AG08395 (cell line): ENCODE measurements at places on chromosomes 3 and 15.
A peak's percentile ranks its signal among the peaks of the same experiment; 100 is the strongest.

- no peak for DNase-seq
These were observed 6.9 kb downstream of the LRRC2 start for GRCh38 chr3:46559091-46559704.

GRCh38 chr3:197504229-197504628, 51.5 kb downstream of the BDH1 start:
- DNase-seq: no peak

DNA sequence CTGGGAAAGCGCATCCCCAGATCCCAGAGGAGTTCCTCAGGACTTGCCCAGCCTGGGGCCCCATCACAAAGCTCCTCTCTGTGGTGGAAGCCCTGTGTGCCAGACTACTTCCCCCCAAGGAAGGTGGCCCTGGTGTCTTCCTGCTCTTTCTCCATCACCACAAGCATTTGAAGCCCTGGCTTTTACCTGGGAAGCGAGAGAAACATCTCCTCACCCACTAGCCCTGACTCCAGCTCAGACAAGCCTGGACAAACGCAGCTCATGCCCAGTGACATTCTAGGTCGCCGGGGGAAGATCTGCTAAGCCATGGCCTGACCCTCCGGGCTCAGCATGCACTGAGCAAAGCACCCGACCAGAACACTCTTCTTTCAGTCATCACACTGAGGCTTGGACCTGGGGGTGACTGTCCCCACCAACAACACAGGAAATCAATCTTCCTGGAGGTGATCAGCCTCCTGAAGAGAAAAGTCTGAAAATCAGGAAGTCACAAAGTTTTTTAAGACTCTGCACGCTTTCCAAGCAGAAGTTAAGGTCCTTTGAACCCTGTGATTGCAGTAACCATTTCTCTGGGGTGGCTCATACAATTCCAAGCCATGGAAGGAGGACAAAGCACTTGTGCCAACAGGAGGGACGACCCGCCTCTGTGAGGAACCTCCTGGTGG, 40.8 kb downstream of the KLHL25 start:
- DNase-seq: no peak

DNA sequence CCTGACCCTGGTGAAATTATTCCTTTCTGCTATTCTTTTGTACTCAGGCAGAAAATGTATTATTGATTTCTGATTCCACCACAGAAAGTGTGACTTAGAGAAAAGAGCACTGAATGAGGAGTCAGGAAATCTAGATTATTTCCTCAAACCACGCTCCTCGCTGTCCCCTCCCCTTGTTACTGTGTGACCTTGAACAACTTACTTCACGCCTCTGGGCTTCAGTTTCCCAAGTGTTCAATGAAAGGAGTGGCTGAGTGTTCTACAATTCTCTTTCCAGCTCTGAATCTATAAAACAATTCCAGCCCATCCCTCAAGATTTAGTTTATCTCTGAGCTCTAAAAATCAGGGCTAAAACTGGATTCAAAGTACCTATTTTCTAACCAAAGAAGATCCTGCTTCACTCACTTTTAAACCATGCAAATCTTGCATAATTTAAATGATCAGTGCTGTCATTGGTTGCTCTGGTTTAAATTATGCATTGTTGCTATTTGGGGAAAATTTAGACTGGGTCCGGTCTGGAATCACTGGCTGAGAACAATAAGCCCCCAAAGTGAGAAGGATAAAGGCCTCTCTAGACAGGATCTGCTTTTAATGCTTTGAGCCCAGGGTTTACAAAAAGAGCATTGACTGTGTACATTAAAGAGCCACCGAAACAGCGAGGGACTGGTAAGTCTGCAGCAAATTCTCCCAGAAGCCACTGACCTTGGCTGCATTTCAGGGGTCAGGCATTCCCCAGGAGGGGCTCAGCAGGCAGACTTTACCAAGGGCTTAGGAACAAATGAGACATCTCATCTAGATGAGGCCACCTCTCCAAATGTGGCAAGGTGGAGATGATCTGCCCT, 3.2 kb downstream of the TNIK start:
- DNase-seq: no peak

DNA sequence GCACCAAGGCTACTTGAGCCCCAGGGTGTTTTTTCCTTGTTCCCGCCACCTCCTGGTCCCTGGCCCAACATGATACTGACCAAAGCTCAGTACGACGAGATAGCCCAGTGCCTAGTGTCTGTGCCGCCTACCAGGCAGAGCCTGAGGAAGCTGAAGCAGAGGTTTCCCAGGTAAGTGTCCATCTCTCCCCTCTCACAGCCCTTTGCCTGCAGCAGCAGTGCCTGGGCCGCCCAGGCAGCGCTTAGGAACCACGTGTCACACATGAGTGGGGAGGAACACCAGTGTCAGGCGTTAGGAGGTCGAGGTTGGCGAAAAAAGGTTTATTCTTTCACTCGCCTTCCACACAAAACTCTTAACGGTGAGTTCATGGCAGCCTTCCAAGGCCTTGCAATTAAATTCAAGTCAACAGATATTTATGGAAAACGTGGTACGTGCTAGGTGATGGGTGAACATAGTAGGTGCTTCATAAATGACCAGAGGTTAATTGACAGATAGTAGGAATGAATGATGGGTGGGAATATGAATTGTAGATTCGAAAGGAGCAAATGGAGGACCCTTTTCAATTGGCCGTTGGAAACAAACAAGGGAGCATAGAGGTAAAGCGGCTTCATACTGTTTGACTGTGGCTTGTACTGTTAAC, 486 bp downstream of the CDIN1 start:
- no peak for DNase-seq

- DNase-seq: no peak
These were observed 9.9 kb downstream of the CRABP1 start for GRCh38 chr15:78350058-78350457.

- peak; percentile 7 for DNase-seq
These were observed 107.7 kb downstream of the THRB start for GRCh38 chr3:24387000-24387399.

- DNase-seq: peak; percentile 22
These were observed 10.4 kb downstream of the TEX264 start for GRCh38 chr3:51681453-51681852.

DNA sequence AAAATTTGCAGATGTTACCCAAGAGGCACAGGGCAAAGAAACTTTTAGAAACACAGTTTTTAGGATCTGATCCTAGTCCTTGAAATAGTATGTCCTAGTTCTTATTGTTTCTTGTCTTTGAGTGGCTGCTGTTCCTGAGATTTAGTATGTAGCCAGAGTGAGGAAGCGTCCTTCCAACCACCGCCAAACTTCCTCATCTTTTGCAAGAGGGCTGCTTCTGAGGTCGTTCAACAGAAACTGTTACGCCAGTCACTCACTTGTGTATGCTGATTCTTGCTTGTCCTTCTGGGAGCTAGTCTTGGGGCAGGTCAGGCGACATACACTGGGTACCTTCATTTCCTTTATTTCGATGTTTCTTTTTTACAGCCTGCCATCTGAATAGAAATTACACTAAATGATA, 577.3 kb upstream of the ZNF717 start:
- DNase-seq: no peak

DNA sequence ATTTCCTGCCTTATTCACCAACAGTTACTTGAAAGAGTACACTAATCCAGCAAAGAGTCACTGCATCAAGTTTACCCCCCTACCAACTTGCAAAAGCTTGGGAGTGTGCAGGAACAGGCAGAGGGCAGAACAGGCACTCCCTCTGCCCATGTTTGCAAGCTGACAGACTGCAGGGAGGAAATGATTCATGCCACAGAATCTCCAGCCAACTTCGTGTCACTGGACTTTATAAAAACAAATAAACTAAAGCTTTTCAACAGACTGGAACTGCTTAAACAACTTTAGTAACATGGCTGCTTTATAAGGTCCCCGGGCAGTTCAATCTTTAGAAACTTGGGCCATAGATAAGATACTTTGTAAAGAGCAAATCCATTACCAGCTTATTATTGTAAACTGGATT, 129.5 kb downstream of the THRB start:
- DNase-seq: peak; percentile 44

- DNase-seq: peak; percentile 46
These were observed 32.8 kb upstream of the MRPL3 start for GRCh38 chr3:131535596-131535995.

- no peak for DNase-seq
These were observed 97.4 kb upstream of the KLF13 start for GRCh38 chr15:31228980-31229826.

- peak; percentile 65 for DNase-seq
These were observed 564.0 kb upstream of the TGFBR2 start for GRCh38 chr3:30042274-30042859.

GRCh38 chr3:71389911-71390573, 193.5 kb downstream of the FOXP1 start:
- no peak for DNase-seq

DNA sequence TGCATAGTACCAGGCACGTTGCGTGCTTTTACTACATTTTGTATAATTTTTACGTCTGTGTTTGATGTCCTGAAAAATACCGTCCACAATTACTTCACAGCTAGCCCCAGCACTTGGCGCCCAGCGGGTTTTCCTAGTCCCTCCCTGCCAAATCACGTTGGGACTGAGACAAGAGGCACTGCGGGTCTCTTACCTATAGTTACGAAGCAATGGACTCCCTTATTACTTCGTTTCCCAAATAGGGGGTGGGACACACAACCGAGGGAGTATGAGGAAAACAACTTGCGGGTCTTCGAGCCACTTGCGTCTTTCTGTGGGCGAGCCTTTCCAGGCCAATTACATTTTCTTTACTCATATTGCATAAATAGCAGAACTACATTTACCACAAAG, 620 bp upstream of the CMSS1 start:
- DNase-seq: peak; percentile 13

- DNase-seq: no peak
These were observed 401.7 kb downstream of the NLGN1 start for GRCh38 chr3:173799060-173799816.

- no peak for DNase-seq
These were observed 18.3 kb downstream of the THBS1 start for GRCh38 chr15:39598958-39599845.

DNA sequence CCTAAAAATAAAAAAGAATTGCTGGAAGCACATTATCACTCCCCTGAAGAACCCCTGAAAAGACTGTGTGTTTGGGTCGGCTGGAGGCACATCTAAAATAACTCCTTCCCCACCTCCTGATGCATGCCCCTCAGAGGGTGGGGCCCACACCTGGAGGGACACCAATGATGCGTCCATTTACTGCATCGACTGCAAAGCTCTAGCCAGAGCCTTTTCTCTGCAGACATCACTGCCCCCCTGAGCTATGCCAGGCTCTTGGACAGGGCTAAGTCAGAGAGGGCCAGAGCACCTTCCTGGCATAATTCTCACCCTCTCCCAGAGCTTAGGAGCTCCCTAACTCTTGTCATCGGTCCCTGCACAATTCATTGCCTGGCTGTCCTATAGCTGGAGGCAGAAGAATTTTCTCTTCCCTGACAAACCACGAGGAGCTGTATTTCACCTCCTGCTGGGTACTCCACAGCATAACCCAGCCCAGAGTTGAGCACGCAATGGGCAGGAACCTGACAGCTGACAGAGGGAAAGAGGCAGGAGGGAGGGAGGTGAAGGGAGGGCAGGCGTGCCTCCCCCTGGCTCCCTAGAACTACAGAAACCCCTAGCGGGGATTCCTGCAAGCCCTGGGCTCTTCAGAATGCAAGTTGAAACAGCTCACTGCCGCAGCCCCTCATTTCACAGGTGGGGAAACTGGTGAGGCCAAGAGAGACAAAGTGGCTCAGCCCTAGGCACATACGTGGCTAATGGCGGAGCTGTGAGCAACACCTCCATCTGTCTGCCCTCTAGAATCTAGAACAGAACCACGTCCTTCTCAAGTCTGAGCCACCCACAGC, 46.6 kb downstream of the XXYLT1 start:
- peak; percentile 18 for DNase-seq

- DNase-seq: no peak
These were observed 68.6 kb downstream of the DLG1 start for GRCh38 chr3:197229836-197230235.

GRCh38 chr15:37107071-37107743, 6.9 kb upstream of the MEIS2 start:
- DNase-seq: no peak

- DNase-seq: no peak
These were observed 52.7 kb downstream of the SACM1L start for GRCh38 chr3:45741742-45742460.
